ENCODE measurements at places on chromosomes 12 and 14.
A peak's percentile ranks its signal among the peaks of the same experiment; 100 is the strongest.

DNA sequence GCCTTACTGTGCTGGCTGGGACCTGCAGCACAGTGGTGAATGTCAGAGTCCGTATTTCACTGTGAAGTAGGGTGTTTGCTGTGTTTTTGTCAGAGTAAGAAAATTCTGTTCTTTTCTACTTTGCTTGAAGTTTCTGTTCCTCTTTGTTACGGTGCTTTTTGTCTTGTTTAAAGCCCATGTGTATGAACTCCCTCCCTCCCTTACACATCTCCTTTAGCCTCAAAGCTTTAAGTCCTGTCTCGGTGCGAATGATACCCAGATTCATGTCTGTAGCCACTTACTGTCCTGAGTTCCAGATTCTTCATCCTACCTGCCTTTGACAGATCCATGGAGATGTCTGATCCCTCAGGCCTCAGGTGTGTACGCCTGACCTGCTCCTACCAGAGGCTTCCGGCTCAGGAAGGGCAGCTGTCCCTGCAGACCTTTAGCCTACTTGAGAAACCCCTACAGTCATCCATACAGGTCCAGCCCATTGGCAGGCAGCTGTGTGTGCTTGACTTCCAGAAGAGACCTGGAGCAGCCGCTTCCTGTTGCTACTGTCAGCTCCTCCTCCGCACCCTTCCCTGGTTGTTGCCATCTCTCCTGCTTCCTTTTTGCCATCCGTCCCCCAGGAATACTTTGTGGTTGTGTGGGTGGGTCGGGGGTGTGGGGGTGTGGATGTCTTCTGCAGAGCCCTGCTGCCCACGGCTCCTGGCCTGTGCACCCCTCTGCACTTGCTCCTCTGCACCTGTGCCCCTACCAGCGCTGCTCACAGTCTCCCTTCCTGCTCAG is 72.9 kb downstream of the DDX51 start:
- DNase-seq: no peak

DNA sequence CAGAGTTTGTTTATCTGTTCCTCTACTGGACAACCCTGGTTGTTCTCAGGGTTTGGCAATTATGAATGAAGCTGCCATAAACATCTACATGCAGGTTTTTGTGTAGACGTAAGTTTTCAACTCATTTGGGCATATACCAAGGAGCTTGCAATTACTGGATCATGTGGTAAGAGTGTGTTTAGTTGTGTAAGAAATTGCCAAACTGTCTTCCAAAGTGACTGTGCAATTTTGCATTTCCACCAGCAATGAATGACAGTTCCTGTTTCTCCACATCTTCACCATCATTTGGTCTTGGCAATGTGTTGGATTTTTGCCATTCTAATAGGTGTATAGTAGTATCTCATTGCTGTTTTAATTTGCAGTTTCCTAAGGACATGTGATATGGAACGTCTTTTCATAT is 39.8 kb upstream of the FBXO33 start:
- no peak for DNase-seq

DNA sequence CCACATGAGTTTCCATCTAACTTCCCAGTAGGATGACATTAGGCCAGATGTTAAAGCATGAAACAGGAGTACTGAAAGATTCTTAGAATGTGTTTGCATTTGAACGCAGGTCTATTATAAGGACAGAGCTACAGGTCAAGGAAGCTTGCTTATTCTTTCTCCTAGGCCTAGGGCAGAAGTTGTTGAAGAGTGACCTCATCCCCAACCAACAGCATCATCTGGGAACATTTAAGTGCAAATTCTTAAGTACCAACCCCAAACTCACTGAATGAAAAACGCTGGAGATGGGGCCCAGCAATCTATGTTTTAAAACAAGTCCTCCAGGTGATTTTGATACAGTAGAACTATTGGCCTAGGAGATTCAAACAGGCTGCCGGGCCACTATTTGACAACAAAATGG is 52.4 kb downstream of the PAPLN start:
- DNase-seq: no peak

- DNase-seq: no peak
Measured at GRCh38 chr14:68714991-68715924, 77.6 kb downstream of the ZFP36L1 start.

GRCh38 chr14:96581026-96581425 is 78.8 kb downstream of the PAPOLA start:
- DNase-seq: no peak

GRCh38 chr14:100098171-100098570 is 32.9 kb downstream of the EVL start:
- DNase-seq: no peak

GRCh38 chr12:70590051-70590450 is 47.2 kb downstream of the PTPRB start:
- peak; percentile 72 for DNase-seq

GRCh38 chr12:96241846-96242256 is 47.7 kb downstream of the ELK3 start:
- peak; percentile 48 for DNase-seq

- DNase-seq: no peak
Measured at GRCh38 chr14:99519931-99520421, 38.8 kb downstream of the CCNK start.

DNA sequence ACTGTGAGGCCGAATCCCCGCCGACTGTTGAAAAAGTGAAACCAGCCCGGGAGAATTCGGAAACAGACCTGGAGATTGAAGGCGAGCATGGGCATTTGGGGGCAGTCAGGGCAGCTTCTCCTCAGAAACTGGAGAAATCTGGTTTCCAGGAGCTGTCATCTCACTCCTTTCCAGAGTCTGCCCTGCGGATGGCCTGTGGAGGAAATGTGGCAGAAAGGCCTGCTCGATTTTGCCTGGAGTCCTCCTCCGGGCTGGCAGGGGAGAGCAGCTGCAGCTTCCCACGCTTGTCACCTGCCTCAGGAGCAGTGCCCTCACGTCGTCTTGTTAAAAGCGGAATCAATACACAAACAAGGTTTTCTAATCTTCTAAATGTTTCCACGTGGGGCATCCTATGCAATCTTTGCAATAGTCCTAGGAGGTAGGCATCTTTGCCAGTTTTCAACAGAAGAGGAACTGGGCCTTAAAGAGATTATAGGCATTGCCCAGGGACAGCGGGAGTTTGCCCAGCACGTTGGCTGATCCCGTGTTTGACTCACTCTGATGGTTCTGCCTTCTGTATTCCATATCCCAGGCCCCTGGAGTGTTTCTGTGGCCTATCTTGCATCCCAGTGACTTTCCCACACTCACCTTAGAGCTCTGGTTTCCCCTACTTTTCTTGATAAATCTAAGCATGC is 2.3 kb downstream of the LRRC74A start:
- no peak for DNase-seq

- no peak for DNase-seq
Measured at GRCh38 chr14:96682401-96682800, 114.8 kb upstream of the VRK1 start.

DNA sequence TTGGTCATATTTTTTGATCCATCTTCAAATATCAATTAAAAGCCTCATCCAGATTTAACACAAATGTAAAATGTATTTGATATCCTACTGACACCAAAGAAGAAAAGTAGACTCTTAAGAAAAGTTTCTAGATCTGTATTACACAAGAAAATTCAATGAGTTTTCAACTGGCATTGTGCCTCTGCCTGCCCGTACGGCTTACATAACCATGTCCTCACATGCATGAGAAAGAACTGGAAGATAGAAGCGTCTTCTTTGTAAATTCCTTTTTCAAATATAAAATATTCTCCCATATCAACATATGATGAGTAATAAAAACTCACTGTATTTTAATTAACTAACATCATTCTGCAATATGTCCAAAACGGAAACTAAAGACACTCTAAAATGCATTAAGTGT is 7.2 kb downstream of the ANKS1B start:
- DNase-seq: no peak

GRCh38 chr14:90023176-90023896 is 38.5 kb upstream of the KCNK13 start:
- no peak for DNase-seq

DNA sequence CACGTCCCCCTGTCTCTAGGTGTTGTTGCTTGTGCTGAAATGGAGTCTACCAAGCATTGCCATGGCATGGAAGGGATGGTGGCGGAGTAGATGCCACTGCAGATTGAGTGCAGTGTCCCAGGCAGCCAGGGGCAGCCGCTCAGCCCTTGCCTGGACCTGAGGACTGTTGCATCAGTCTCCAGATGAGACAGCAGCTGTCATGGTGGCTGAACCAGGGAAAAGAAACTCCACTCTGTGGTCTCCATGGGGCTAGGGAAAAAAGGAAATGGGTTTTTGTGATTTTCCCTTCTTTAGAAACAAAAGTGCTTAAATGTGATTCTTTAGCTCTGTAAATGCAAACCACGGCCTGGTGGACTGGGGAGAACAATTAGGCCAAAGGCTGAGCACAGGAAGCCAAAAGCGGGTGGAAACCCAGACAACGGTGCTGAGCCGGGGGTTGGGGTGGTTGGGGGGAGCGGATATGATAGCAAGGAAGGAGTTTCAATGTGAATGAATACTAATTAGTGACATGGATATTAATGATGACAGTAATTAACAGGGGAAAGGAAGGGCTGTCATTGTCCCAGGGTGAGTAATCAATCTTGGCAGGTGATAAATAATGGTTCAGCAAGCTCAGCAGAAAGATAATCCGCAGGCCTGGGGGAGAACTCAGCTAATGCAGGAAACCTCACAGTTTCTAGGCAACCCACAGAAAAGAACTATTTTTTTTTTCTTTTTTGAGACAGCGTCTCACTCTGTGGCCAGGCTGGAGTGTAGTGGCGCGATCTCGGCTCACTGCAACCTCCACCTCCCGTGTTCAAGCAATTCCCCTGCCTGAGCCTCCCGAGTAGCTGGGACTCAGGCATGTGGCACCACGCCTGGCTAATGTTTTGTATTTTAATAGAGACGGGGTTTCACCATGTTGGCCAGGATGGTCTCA is 442.6 kb downstream of the DPF3 start:
- peak; percentile 59 for DNase-seq

DNA sequence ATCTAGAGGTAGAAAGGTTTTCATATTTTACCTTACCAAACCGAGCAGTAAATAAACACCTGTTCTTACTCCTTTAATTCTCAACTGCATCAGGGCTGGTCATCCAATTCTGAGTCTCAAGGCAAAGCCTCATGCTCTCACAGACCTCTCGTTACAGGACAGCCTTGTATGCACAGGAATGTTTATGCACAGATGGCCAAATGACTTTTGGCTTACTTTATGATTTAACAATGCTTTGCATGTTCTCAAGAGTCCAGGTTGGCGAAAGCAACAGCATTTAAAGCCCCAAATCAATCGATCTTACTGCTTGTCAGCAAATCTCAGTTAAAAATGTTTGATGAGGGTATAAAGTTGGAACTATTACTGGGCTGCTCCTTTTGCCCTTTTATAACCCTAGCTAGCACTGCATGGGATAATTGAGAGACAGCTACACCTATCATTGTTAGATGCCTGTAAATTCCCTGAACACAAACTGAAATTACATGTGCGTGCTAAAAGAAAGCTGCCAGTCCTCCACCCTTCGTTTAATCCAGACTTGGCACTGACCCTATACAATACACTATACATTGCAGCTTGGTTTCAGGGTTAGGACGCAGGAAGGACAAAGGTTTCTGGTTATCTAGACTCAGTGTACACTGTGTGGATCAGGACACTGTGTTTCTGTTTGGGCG is 63.6 kb downstream of the TMCC3 start:
- DNase-seq: no peak

DNA sequence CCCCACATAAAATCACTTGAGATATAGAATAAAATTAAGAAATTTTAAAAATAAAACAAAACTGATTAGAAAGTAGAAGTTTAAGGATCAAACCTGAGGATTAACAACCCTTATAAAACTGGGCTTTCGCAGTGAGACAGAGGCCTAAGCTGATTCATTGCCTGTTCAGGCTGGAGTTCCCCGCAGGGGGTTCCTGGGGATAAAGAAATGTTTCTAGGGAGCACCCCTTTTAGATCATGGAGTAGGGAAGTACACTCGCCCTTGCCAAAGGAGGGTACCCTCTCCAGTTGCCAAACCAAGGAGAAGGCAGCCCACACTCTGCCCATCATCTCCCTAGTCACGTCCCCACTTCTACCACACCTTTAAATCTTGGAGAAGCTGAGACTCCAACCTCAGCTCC is 6.8 kb downstream of the GLIPR1 start:
- no peak for DNase-seq

DNA sequence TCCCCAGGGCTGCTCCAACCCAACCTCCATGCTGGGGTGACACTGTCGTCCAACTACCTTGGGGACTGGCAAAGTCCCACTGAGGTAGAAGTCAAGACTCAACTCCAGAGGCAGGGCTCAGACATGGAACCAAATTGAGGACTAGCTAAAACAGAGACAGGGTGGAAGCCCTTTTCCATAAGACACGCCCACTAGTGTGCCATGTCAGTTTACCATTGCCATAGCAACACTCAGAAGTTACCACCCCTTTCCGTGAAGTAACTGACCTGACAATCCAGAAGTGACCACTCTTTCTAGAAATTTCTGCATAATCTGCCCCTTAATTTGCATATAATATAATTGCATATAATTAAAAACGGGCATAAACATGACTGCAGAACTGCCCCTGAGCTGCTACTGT is 409.6 kb downstream of the MED13L start:
- DNase-seq: no peak

GRCh38 chr12:76020731-76021672 is 10.6 kb downstream of the PHLDA1 start:
- peak; percentile 71 for DNase-seq

GRCh38 chr14:49425921-49426320 is 160.3 kb downstream of the RPS29 start:
- no peak for DNase-seq

DNA sequence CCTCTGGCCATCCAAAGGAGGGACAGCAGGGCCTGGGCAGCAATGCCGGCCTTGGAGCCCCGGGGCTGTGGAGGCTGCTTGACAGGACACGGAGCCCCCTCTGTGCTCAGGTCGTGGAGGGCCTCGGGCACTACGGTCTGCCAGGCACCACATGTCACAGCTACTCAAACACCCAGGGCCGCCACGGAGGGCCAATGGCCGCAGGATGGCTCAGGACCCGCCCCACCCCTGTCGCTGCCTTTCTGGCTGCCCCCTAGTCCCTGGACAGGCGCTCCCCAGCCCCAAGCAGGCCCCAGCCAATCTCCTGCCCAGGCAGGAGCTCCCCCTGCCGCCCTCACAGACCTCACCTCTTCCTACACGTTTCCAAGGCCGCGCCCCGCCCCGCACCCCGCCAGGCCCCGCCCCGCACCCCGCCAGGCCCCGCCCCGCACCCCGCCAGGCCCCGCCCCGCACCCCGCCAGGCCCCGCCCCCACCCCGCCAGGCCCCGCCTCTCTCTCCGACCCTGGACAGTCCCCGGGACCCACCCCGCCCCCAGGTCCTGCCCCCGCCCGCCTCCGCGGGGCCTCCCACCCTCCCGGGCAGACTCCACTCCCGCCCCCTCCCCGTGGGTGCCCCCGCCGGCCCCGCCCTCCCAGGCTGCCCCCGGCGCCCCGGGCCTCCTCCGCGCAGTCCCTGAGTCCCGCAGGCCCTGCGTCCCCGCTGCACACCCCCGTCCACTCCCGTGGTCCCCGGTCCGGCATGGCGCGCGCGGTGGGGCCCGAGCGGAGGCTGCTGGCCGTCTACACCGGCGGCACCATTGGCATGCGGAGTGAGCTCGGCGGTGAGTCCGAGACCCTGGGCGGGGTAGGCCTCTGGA is at the start of gene ASPG:
Gene ASPG (plus strand): TSS at position 669 of the 857 bp plus-strand sequence. CDS start 71 bp downstream, at position 740.
- no peak for DNase-seq
